ENCODE measurements at places on chromosomes 7 and 10. TPM values are rescaled to one million over a fixed set of nuclear protein-coding genes. Genes with fewer than 3 reads are reported as not detected.

Gene NPFFR1
- total RNA-seq = not detected

Gene NUPR2
- 1.2 TPM for total RNA-seq

Gene KAZALD1
- not detected for total RNA-seq

Gene SUN3
- total RNA-seq = not detected

Gene GBF1
- total RNA-seq = 39.6 TPM

Gene UNC5B
- total RNA-seq = not detected

Gene LIPM
- total RNA-seq = not detected

Gene RSU1
- 54.7 TPM for total RNA-seq

Gene TMEM236
- 0.17 TPM for total RNA-seq

Gene DEPP1
- total RNA-seq = not detected

Measured in CD4-positive, alpha-beta memory T cell (primary cell).